GM19239 (cell line): ENCODE measurements at places on chromosomes 2 and 18.

GRCh38 chr2:150459281-150459680, 28.2 kb downstream of the RND3 start:
- no peak for DNase-seq

GRCh38 chr2:236912326-236913120, 173.2 kb upstream of the COPS8 start:
- DNase-seq = no peak

DNA sequence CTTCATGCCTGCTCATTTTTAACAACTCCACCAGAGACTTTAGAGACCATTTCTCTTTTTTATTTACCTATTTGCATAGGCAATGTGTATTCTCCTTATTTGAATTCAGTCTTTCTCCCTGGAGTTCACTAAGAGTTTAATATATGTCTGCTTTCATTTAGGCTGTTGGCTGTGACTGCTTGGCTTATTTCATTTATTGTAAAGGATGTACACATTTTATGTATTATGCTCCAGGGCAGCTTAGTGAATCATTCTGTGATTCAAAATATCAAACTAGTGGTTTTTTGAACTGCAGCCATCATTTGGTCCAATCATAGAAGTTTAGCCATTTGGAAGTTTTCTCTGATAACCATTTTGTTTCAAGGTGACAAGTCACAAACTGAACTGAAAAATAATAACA, 229.6 kb downstream of the LPIN1 start:
- no peak for DNase-seq

DNA sequence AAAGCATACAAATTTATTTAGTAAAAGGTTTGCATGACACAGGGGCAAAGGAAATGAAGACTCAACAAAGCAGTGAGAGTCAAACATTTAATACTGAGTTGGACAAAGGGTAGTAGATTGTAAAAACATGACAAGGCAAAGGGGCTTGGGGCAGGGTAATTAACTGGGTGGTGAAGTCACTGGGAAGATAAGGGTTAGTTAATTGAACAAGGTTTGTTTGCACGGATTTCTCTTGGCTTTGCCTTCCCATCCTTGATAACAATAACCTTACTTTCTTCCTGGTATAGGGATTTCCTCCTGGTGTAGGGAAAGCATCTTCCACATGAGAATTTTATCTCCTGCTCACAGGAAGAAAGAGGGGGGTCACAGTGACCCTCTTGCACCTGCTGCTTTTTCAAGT, 26.8 kb upstream of the RTTN start:
- DNase-seq = no peak

GRCh38 chr2:219576505-219577388, 4.6 kb downstream of the INHA start:
- no peak for DNase-seq

GRCh38 chr2:203583701-203584100, 48.6 kb upstream of the RAPH1 start:
- no peak for DNase-seq

DNA sequence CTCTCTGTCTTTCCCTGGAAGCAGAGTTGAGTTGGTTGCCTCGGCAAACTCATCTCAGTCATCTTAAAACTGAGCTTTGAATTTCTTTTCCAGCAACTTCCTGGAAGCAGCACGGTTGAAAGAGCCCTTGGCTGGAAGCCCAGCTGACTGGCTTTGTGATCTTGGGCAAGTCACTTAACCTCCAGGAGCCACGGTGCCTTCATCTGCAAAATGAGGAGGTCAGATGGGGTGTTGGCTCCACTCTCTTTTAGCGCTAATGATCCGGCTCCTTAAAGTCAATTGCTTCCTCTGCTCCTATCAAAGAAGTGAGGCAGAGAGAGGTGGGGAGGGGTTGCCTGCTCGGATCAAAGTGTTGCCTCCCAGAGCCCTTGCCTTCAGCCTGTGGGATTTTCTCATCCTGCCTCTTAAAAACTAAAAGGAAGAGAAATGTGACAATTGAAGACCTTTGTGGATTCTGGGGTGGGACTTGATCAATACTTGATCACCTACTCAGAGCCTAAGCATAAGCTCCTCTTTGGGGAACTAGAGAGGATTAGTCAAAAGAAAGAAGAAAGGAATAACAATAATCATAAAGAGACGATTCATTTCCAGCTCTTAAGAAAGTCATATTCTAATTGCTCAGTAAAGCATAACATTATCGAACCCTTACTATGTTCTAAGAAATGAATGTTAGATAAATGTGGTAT, 86.6 kb downstream of the MYCN start:
- no peak for DNase-seq

- DNase-seq = no peak
These were observed 52.3 kb downstream of the C18orf63 start for GRCh38 chr18:74367905-74368304.

DNA sequence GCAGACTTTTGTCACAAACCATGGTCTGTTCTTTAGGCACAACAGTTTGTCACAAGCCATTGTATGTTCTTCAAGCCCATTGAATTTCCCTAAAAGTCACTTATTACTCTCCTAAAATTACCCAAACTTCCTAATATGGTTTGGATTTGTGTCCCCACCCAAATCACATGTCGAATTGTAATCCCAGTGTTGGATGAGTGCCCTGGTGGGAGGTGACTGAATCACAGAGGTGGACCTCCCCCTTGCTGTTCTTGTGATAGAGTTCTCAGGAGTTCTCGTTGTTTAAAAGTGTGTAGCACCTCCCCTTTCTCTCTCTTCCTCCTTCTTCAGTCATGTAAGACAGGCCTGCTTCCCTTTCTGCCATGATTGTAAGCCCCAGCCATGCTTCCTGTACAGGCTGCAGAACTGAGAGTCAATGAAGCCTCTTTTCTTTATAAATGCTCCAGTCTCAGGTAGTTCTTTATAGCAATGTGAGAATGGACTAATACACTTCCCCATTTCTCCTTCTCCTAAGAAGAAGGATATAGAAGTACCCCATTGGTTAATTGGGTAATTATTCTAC, 11.2 kb upstream of the GYPC start:
- DNase-seq = no peak

GRCh38 chr2:45974762-45975408, 322.3 kb upstream of the EPAS1 start:
- peak; percentile 12 for DNase-seq

DNA sequence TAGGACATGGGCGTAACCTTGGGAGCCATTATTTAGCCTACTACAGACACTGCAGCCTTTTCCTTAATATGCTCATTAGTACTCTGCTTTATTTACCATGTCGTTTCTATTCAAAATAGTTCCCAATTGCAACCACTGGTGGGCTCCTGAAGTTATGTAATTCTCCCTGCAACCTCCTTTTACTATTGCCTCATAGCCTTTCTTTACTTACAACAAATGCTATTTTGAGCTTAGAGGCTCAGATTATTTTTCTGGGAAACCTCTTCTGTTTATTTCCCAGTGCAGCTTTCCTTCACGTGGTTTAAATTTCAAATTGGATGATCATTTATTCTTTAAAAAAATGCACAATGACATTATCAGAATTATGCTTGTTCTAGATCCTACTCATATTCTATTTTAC, 492.3 kb upstream of the TMEFF2 start:
- DNase-seq = no peak

- DNase-seq = peak; percentile 21
These were observed 302.2 kb upstream of the STON1 start for GRCh38 chr2:48227617-48228344.

DNA sequence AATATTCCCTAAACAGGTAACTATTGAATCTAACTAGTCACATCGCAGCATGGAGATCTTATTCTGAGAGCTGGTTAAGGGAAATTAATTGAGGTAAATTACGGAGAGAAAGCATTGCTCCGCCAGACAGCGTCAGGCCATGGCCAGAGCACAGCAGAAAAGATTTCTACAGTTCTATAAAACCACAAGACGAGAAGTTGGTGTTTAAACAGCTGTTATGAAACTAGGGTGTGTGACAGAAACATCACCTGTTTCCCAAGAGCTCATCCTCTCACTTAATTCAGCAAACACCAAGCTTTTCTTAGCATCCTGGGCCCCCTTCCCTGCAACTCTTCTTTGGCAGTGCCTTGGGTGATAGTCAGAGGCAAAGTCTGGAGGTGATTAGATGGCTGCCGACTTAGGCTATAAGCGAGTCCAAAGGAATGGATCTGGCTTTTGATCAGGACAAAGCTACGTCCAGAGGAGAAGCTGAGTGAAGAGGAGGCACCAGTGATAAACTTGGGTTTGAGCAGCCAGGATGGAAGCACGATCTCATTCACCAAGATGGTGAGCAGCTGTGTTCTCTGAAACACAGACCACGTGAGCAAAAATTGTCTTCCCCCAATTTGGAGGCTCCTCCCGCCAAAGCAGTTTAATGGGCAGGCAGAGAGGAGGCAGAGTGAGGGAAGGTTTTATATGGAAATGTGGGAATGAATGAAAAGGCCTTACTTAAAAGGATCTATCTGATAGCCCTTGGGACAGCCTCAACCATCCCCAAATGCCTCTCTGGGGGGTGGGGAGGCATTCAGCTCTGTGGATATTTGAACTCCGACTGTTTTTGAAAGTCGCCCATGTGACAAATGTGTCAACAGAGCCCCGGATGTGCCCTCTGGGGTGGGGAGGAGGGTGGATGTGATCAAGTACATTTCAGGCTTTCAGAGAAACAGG, 57.8 kb downstream of the PKDCC start:
- DNase-seq = no peak

DNA sequence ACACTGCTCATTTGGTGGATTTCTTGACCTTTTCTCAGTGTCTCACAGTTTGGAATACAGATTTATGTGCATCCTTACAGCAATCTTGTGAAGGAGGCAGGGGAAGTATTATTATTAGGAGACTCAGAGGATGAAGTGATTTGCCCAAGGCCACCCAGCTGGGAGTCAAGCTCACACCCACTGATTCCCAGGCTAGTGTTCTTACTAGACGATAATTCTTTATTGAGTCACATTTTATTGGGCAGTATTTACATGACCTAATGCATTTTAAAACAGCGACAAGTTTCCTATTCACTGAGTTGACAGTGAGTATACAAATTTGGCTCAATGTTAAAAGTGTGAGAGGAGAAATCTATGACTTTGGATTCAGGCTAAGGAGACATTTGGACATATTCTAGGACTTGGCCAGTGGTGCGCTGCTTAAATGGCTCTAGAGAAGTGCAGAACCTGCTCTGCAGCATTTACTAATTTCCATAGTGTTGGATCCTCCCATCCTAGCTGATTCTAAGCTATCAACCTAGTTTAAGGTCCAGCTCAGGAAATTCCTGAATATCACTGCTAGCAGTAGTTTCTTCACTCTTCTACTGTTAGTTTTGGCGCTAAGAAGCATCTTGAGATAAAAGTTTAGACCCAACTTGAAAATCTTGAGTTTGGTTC, 199.3 kb downstream of the MTX2 start:
- DNase-seq = no peak

GRCh38 chr2:30684026-30684425, 123.2 kb downstream of the CAPN13 start:
- DNase-seq = no peak

GRCh38 chr2:15947431-15947830, 7.1 kb downstream of the MYCN start:
- no peak for DNase-seq

DNA sequence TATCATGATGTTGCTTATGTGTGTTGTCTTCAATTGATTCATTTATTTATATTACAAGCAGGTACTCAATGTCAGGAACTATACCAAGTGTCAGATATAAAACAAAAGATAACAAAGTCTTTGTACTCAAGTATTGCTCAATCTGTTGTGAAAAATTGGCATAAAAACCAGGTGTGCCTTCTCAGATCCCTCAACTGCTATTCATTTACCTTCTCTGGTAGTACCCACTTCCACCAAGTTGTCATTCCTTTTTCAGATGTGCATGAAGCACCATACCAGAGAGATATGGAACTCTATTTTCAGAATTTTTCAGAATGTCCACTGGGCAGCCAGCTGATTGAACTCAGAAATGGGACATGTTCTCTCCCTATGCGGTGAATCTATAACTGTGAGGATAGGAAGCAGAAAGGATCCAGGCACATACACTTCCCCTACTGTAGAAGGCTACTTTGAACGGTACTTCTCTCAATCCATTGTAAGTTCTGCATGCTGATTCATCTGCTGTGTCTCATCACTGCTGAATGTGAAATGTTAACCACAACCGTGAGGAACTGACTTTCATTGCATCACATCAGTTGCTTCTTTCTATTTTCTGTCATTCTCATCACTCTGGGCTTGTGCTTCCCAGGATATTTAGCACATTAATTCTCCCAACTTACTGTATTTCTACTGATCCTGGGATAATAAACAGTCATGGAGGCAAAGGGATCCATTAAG, 1621.3 kb downstream of the SUCLG1 start:
- DNase-seq = no peak

GRCh38 chr2:165572151-165572550, 102.7 kb downstream of the CSRNP3 start:
- DNase-seq = no peak
